ENCODE measurements at places on chromosomes 16 and 17. TPM values are rescaled to one million over a fixed set of nuclear protein-coding genes. Genes with fewer than 3 reads are reported as not detected.
A peak's percentile ranks its signal among the peaks of the same experiment; 100 is the strongest.

DNA sequence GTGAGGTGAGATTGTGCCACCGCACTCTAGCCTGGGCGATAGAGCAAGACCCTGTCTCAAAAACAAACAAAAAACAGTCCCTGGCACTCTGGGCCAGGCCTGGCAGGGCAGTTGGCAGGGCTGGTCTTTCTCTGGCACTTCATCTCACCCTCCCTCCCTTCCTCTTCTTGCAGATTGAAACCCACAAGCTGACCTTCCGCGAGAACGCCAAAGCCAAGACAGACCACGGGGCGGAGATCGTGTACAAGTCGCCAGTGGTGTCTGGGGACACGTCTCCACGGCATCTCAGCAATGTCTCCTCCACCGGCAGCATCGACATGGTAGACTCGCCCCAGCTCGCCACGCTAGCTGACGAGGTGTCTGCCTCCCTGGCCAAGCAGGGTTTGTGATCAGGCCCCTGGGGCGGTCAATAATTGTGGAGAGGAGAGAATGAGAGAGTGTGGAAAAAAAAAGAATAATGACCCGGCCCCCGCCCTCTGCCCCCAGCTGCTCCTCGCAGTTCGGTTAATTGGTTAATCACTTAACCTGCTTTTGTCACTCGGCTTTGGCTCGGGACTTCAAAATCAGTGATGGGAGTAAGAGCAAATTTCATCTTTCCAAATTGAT, 24.8 kb downstream of the STH start:
- no peak for DNase-seq

Gene PRAC1
- total RNA-seq = not detected

DNA sequence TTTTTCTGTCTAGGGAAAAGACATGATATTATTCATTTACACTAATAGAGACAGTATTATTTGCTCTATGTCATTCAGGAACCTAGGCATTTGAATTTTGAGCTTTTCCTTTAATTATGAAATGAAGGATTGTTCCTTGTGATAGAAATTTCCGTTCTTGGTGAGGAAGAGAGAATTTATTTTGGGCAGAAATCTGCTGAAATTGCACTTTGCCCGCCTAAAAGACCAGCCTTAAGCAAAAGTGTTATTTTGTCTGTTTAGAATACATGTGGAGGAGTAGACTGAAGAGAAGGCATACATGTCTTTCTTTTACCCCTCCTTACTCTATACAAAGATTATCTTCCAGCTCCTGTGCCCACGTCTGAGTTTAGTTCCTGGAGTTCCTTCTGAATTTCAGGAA, 16.8 kb upstream of the KRT10 start:
- no peak for DNase-seq

GRCh38 chr16:52976539-52977167, 76.0 kb downstream of the CHD9NB start:
- peak; percentile 32 for DNase-seq

DNA sequence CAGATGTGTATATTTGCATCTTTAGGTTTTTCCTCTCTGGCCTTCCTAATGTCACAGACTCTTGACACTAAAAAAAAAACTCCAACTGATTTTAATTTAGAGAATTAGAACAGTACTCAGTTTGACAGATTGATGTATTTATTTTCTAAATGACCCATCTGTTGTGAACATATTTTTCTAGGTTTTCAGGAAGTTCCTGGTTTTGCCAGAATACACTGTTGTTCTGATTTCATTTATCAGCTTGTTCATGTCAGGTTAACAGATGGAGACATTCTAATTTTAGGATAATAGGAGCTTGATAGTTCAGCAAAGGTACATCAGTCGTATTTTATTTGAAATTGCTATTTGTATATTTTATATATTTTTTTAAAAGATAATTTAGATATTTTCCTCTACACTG, 133.4 kb downstream of the TANC2 start:
- no peak for DNase-seq

DNA sequence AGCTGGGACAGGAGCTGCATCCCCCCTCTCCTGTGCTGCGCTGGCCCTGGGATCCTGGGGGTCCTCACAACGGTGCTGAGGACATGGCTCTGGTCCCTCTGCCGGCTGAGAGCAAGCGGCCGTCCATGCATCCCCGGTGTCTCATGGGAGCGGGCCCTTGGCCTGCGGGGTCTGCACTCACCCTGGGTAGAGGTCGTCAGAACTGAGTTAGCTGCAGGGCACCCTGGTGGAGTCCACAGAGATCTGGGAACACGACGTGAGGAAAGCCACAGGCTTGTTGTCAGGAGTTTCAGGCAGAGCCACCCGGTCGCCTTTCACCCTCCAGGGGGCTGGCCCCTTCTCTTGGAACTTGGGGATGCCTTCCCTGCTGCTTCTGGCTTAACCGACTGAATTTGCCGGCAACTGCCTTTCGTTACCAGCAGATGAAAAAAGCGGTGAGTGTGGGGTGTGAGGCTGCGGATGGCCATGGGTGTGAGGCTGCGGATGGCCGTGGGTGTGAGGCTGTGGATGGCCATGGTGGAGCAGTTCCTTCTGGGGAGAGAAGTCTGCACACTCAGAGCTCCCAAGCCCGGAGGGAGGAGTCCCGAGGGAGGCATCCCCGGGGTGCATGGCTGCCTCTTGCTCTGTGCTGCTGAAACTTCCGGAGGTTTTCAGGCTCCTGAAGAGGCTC, 81.7 kb downstream of the LMF1 start:
- no peak for DNase-seq

Data from H9 (cell line).